Kidney capillary endothelial cell (primary cell): ENCODE measurements at places on chromosomes 5 and 9.

DNA sequence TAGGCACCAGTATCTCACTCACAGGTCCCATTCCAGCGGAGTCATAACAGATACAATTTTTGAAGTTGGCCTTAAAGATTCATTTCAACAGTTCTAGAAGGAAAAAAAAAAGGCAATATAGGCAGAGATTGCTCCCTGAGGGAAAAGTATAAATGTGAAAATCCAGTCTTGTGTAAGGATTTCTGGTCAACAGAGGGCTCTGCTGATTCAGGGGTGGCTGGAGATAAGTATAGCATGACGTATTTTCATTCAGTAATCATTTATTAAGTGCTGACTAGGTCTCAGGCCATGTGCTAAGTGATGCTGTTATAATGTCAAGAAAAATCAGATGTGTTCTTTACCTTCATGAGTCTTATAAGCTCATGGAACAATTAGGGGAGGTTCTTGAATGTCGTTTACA is 377.3 kb upstream of the MEF2C start:
- no peak for DNase-seq

DNA sequence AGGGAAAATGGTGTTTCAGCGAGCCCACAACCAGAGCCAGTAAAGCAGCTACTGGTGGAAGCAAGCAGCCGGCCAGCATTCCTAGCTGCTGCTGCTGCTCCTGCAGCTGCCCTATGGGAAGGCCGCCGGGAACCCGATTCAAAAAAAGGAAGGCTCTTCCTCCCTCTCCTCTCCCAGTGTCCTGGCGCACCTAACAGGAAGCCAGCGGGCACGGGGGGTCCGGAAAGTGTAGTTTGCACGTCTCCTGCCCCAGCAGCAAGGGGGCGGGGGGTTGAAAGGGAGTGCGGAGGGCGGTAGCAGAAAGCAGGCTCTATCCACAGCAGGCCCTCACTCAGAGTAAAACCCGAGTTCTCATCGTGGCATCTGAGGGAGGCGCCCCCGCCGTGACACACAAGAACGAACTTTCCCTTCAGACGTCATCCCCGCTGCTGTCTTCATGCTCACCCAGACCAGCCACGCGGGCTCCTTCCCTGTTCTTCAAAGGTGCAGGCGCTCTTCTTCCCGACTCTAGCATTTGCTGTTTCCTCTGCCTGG is 16.5 kb downstream of the GRXCR2 start:
- peak; percentile 13 for DNase-seq

GRCh38 chr9:34601937-34602573 is 9.8 kb downstream of the RPP25L start:
- DNase-seq = no peak

- DNase-seq = no peak
These were observed 392.9 kb downstream of the RASEF start for GRCh38 chr9:82670000-82670399.

- DNase-seq = no peak
These were observed 94.8 kb downstream of the CTNND2 start for GRCh38 chr5:11809407-11809806.

- no peak for DNase-seq
These were observed 205.3 kb downstream of the TTLL11 start for GRCh38 chr9:121887553-121888437.

DNA sequence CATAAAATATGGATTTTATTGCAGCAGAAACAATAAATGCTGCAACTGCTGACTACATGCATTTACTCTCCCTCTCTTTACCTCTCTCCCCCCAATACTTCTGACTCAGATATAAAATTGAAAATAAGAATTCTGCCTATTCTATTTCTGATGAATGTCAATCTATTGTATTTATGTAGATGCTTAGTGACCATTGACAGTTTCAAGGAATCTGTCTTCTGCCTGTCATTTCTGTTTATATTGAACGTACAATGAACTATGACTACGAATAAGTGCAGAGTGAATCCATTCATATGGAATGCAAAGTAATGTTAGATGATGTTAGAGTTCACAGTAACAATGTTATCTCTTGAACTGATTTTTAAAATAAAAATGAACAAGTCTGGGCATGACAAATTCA is 898 bp downstream of the CDH10 start:
- DNase-seq = no peak

- no peak for DNase-seq
These were observed 55.1 kb downstream of the LHFPL2 start for GRCh38 chr5:78593465-78593864.

GRCh38 chr9:131798246-131798645 is 58.4 kb upstream of the RAPGEF1 start:
- DNase-seq = no peak

DNA sequence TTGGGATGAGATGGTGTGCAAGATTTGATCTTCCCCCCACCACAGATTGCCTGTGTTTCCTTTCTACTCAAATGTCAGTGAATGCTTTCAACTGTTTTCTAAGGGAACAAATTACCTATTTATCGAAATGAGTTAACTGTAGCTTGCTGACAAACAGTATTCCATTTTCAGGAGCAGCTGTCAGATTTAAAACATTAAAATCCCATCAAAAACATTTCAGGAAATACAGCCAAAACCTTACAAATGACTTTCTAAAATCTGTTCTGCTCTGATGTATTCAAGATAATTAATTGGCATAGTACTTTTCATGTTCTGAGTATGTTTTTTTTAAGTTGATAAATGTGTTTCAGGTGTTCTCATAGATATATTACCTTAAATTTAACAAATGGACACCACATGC is 158.0 kb upstream of the DMRTA1 start:
- no peak for DNase-seq

GRCh38 chr5:180974612-180975315 is 13.9 kb upstream of the BTNL3 start:
- no peak for DNase-seq

DNA sequence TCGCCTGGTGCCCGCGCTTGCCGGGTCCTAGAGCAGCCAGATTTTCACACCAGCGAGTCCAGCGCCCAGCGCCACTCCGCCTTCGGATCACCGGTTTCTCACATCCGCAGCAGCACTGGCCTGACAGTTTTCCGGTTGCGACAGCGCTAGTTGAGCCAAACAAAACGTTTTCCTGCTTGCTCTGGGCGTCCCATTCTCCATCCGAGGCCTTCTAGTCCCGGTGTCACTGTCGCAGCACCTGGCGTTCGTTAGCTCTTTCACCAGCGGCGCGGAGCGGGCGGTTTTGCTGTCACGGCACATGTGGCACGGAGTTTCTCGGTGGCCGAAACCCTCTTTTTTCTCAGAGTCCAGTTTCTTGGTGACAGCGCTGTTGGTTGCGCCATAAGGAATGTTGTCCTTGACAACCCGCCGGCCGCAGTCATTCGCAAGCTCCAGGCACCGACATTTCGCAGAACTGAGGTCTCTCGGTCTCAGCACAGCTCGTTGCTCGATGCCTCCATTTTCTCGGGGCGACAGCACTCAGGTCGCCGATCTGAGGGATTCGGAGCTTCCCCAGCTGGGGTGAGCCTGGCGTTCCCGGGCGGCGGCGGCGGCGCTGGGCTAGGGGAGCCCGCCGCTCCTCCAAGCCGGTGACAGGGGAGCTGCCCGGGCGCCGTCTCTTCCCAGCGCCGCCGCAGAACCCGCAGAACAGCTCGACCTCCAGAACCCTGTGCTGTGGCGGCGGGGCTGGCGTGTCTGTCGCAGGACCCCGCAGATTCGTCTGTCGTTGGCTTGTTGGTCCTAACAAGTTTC is 47.8 kb downstream of the ANXA2R start:
- peak; percentile 93 for DNase-seq

DNA sequence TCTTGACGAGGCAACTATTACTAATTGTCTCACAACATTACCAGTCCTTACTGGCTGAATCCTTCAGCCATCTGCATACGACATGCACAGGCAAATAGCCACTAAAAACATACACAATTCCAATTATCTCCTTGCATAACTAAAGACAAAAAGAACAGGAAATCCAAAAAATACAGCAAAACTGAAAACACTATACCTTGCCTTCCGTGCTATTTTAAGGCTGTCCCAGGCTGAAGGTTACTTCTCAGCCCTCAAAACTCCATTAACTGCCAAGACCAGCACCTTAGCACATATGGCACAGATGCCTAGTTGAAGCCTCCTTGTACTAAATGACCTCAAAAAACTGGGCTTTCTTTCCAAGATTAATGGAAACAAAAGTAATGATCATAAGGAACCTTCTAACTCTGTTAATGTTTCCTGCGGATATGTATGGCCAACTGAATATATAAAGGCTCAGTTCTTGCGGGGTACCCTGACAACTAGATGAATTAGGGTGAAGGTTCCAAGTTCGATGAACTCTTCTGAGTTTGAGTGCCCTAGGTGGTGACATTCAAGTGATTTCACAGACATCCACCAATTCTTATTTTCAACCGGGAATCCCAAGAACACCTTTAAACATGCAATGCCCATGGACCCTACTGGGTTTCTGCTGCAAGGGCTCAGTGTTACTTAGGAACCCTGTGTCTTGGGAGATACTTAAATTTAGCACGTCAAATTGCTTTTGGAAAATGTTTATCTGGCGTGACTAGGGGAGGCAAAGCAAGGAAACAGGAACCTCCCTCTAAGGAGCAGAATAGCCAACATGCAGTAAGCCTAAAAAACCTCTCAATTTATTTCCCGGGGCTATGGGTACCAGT is 455.3 kb downstream of the RAB3C start:
- no peak for DNase-seq
